ENCODE measurements at places on chromosomes 13 and 19.
A peak's percentile ranks its signal among the peaks of the same experiment; 100 is the strongest.

DNA sequence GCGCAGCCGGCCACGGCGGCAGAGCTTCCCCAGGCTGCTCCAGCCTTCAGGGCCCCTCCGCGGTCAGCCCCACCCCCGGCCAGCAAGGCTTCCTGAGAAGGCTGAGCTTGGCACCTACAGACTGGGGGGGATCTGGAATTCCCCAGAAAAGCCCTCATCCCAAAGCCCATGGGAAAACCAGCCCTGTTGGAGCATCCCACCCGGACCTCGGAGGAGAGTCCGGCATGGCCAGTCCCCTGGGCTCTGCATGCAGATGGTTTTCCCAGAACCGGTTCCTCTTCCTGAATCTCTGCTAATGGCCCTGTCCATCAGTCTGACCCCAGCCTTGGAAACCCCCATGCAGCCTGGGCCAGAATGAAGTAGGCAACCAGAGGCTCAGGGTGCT lies 10.3 kb downstream of the RASA3 start:
- no peak for DNase-seq

DNA sequence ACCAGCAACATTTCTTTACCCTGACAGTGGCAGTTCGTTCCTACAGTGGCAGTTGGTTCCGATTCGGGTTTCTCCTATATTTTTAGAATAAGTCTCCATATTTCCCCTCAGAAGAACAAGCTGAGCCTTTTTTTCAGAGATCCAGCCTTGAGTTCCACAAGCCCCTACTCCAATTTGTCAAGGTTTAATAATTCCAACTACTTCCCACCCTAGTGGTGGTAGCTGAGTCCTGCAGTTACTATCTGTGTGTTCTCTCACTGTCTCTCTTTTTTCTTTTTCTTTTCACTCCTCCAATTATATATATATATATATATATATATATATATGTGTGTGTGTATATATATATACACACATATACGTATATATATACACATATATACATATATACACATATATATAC lies 1347.3 kb downstream of the PCDH9 start:
- DNase-seq, result no peak

DNA sequence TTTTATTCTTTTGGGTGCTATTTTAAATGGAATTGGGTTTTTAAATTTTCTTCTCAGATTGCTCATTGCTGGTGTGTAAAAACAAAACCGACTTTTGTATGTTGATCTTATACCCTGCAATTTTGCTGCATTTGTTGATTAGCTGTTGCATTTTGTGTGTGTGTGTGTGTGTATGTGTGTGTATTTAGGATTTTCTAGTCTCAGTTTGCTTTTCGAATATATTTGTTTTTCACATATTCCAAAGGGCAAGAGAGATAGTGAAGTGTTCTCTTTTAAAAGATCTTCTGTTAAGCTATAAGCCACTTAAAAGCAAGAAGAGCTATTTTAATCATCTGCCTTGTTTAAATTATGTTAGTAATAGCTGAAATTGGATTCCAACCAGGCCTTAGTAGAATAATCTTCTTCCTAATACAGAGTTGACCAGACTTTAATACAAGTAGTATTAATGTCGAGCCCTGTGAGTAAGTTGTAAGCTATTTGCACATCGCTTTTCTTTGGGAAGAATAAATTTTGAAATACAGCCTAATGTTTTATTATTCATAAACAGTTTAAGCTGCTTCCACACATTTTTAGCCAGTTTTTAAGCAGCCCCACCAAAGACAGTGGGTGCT lies 57.4 kb downstream of the TM9SF2 start:
- no peak for DNase-seq

- no peak for DNase-seq
Observed at GRCh38 chr19:7926021-7926726, at the start of gene CTXN1. Gene CTXN1 (minus strand): TSS chr19:7926135. CDS start chr19:7925538, 597 bp downstream.

DNA sequence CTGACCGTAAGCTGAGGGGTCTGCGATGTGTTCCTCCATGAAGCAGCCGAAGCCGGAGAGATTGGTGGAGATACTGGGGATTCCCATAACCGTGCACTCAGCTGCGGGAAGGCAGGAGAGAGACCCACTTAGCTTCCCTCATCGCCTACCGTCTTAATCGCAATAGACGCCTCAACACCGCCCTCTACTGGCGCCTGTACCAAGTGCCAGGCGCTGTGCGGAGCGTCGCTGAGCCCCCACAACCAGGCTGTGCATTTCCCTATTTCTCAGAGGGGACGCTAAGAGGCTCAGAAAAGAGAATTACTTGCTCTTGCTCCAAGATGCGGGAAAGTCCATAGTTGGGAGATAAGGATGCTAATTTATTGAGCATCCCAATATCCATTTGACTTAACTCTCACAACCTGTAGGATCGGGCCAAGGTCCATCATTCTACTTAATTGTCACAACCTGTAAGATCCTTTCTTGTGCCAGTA lies 5.8 kb downstream of the FTL start:
- peak; percentile 77 for DNase-seq
